NCI-H446 (cell line): ENCODE measurements at places on chromosomes 11 and 22.

DNA sequence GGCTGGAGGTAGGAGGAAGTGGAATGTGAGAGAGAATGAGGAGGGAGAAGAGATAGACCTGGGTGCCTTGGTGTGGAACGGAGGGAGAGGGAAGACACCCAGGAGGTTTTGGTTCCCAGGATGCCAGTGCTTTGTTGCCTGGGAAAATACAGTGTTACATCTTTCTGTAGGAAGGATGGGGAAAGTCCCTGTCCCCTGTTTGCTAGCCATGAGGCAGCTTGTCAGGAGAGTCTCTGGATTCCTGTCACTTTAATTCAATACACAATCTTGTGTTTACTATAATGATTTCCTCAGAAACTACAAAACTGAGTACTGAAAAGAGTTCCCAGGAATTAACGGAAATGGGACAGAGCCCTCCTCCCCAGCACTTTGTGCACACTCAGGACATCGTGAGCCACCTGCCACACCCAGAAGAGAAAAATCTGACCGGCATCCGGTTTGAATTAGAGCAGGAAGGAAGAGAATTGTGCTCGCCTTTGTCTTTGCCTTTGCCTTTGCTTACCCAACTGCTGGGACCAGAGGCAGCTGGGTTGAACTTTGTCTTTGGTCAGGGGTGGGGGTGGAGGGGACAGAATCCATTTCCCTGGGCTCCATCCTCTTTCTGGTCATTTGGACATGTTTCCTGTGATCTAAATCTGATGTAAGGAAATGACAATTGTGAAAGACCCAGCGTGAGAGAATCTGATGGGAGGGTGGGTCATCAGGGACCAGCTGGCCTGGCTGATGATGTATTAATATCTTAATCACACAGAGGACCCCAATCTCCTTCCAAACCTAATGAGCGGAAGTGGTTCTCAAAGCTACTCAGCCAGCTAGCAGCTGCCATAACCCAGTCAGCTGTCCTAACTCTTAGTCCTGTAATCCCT is 1.3 kb upstream of the LIMK2 start:
- DNase-seq, result no peak

DNA sequence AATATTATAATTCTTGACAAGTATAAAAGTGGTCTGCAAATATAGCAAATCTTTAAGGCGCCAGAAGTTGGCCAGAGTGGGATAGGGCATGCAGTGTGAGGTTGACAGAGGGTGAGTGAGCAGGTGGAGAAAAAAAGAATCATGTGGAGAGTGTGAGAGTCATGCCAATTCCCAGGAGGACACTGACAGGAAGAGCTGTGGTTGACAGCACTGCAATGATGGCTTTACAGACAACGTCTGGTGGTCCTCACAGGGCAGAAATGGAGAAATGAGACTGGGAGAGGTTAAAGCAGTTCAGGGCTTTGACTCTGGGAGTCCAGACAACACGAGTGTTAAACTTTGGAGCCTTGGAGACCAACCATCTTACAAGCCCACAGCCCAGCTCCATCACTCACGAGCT is 34.9 kb downstream of the SERPIND1 start:
- no peak for DNase-seq

DNA sequence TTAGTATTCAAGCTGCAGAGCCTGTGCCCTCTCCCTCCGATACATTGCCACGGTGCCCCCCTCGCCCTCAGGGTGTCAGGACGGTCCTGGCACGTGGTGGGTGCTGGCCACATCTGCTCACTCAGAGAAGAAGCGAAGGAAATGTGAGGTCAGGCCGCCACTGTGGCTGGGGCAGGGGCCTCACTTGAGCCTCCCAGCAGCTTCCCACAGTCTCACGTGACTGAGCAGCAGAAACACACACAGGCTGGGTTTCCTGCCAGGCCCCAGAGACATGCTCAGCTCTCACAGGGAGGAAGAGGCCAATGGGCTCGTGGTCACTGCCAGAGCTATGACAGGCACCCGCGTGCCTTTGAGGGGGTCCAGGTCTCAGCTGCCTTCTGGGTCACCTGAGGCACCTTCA is 37.9 kb upstream of the PRR5 start:
- no peak for DNase-seq

- no peak for DNase-seq
Observed at GRCh38 chr11:17606233-17607082, 59.4 kb downstream of the OTOG start.

- DNase-seq, result no peak
Observed at GRCh38 chr11:124405581-124405980, 6.8 kb upstream of the OR8B3 start.

DNA sequence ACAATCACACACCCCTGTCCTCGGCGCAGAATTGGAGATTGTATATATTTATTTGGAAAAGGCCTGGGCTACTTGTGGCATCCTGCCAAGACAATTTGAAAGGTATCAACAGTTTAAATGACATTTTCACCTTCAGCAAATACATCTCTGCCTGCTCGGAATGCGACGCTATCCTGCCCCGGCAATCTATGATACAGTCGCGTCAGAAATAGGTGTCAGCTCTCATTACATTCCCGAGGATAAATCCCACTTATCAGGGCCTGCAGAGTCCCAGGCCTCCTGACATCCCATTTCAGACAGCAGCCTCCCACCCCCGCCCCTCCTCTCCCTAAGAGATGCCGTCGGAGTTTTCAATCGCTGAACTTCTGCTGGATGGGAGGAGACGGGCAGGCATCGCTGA is 114.7 kb downstream of the BRD1 start:
- no peak for DNase-seq

DNA sequence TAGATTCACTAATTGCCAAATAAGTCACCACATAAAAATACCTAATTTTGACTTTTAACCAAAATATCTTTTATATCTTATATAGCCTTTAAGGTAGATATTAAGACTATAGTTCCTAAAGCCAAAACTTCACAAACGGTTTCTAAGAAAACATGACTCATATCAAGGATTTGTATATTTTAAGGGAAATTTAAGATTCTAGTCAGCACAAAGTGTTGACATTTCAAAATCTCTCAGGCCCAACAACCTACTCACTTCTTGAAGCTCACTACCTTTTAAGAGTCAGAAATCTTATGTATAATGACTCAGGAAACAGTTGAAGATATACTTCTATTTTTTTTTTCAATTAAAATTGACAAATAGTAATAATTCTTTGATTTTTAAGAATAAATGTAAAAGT is 221.9 kb downstream of the SBF2 start:
- DNase-seq, result no peak

DNA sequence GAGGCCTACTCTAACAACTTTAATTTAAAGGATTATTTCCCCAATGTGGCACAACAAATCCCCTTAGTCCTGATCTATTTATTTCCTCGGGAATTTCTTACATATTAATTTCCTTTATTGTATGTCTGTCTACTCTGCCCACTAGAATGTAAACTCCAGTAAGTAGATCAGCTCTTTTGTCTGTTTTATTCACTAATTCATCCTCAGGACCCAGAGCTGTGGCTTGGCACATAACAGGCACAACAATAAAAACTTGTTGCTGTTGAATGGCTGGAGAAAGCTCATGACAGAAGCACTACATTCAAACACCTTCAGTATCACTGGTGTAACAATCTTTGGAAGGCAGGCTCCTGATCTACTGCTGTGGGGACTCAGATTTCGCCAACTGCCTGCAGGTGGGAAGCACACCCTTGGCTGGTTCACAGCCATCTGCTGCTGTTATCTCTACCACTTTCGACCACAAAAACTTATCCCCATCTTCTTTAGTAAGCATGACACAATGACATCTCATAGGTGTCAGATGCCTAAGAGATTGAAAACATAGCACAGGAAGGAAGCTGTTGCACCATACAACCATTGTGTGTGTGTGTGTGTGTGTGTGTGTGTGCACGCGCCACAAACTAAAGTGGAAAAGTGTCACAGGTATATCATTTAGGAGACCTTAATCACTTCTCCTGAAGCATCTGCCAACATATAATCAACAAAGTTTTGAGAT is 11.9 kb downstream of the HIRA start:
- DNase-seq, result no peak

DNA sequence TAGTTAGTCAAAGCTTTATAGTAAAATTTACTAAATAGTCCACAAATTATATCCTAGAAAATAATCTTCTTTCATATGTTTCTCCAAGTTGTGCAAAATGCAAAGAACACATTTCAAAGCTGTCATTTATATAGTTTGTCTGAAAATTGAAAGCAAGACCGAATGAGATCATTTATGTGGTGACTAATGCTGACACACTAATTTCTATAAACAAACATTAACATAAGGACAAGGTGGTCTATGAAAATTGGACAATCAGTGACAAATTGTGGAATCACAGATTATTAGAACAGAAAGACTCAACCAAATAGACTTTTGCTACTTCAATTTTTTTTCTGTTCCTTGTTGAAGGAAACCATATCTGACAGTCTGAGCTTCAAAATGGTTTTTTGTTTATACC is 1056.1 kb downstream of the LRRC4C start:
- no peak for DNase-seq

DNA sequence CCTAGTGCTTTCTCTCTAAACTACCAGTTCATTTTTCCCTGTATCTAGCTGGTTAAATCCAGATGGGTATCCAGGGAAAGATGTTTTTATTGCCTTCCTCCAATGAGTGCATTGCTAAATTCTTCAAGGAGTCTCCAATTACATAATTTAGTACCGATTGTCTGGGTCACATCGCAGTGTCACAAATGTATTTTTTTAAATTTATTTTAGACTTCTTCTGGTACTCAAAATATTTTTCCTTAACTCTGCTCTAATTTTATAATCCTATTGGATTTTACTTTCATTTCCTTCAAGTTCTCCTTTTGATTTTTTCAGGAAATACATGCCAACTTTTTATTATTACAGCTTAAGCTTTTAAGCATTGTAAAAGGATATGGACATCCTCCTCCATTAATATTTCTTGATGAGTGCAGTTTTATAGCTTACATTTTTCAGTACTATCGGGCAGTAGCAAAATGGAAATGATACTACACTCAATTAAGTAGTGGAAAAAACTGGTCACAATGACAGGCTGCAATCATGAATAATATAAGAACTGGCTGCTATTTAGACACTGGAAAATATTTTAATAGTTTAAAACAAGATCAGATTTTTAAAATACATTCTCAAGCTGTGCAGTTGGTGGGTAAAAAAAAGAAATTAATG is 20.3 kb downstream of the BBOX1 start:
- DNase-seq, result no peak

DNA sequence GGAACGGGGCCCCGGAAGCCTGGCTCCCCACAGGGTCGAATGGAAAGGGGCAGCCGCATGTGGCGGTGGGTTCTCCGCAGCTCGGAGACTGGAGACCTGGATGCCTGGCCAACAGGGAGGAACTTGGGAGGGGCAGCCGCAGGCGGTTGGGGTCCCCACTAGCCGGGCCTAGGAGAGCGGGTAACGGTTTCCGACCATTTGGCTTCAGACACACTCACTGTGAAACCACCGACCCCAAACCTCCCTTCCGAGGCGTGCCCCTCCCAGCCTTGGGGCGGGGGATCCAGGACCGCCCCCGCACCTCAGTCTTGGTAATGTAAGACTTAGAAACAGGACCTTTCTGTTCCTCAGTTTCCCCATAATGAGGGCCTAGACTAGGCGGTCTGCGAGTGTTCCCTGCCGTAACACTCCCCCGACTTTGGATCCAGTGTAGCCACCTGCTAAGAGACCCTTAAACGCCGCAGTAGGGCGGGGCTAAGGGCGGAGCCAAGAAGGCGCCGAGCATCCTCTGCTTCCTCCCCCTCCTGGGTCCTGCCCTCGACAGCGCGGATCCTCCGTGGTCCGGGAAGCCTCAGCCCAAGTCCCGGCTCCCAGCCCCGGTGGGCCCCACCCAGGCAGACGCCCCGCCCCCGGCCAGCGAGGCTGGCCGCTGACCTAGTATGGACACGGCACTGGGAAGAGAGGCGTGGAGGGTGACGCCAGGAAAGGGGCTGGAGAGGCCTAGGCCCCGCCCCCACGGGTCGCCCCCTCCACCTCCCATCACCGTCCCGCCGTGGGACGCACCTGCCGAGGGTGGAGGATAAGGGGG is 1.8 kb upstream of the RASGRP2 start:
- DNase-seq, result no peak

DNA sequence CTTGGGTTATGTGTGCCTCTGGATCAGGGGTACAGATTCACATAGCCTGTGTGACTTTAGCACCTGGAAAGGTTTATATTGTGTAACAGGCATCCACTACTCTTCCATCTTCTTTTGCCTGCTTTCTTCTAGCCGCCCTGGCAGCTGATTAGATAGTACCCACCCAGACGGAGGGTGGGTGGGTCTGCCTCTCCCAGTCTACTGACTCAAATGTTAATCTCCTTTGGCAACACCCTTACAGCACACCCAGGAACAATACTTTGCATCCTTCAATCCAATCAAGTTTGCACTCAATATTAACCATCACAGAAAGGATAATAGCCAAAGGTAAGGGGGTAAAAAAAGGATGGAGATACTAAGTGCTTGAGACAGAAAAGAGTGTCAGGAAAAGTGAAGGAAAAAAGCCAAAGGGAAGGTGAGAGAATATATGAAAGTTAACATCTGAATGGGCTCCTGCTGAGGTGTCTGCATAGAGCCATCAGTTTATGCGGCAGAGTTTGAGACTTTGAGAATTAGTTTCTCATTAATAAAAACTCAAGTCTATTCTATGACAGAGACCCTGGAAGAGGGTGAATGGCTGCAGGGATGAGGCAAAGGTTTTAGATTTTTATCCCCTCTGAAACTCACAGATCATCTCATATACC is 2.6 kb upstream of the OR51B6 start:
- no peak for DNase-seq

- no peak for DNase-seq
Observed at GRCh38 chr11:73201249-73201648, 16.8 kb upstream of the P2RY2 start.

- no peak for DNase-seq
Observed at GRCh38 chr22:26956371-26956770, 299.0 kb downstream of the MIAT start.

DNA sequence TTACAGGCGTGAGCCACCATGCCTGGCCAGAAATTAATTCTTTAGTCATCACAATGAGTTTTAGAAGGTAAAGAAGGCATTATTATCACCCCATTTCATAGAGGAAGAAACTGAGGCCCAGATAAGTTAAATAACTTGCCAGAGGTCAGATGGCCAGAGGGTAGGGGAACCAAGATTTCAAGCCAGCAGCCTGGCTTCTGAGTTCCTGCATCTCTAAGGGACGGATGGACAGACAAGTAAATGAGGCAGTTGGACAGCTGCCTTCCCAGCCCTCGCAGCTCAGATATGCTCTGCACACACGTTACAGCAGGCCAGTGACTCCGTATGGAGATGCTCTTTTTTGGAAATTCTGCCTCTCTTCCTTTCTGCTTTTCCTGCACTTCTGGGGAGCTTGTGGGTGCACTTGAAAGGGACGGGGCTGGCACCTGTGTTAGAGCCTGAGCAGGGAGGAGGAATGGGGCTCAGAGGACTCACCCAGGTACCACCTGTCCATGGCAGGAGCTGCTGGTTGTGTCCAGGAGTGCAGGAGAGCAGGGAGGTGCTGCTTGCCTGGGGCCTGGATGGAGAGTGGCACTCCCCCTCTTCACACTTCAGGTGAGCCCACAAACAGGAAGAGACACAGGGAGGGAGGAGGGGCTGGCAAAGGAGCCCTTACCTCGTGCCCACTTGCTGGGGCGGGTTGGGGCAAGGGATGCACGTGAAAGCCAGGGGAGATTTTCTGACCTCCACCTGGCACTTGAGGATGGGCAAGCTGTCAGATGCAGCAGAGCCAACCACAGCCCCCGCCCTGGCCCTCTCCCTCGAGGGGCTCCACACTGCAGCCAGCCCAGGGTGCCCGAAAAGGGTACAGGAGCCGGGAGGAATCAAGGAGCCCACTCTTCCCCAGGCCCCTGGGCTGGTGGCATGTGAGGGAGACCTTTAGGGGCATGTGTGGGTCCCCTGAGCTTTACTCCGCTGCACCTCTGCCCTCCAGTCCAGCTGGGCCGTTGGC is 3.3 kb upstream of the FXYD2 start:
- no peak for DNase-seq
